ENCODE measurements at places on chromosomes 3 and 15.

GRCh38 chr15:69857250-69857649, 240.5 kb downstream of the TLE3 start:
- no peak for DNase-seq

- no peak for DNase-seq
These were observed 37.8 kb downstream of the CEMIP start for GRCh38 chr15:80816936-80817335.

DNA sequence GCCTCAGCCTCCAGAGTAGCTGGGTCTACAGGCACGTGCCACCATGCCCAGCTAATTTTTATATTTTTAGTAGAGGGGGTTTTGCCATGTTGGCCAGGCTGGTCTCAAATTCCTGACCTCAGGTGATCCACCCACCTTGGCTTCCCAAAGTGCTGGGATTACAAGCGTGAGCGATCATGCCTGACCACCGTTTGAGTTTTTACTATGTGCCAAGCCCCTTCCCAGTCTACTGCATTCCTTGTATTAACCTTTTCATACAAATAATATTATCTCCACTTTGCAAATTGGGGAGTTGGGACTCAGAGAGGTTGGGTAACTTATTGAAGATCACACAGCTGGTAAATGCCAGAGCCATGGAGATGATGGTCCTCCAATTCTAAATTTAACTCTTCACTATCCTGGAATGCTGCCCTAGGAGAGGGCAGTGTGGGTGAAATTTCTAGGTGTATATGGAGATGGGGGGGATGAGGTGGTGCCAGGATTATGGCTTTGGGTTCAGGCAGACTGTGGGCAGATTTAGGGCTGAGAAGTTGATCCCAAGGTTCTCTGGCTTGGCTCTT, 1.0 kb upstream of the PXK start:
- no peak for DNase-seq

- DNase-seq: no peak
These were observed 683.7 kb downstream of the TBL1XR1 start for GRCh38 chr3:176513604-176514003.

- no peak for DNase-seq
These were observed 123.2 kb upstream of the PLCL2 start for GRCh38 chr3:16761571-16761970.

GRCh38 chr3:111773484-111773883, 85.6 kb upstream of the PHLDB2 start:
- no peak for DNase-seq

GRCh38 chr3:171416061-171416460, 44.1 kb downstream of the TNIK start:
- no peak for DNase-seq

DNA sequence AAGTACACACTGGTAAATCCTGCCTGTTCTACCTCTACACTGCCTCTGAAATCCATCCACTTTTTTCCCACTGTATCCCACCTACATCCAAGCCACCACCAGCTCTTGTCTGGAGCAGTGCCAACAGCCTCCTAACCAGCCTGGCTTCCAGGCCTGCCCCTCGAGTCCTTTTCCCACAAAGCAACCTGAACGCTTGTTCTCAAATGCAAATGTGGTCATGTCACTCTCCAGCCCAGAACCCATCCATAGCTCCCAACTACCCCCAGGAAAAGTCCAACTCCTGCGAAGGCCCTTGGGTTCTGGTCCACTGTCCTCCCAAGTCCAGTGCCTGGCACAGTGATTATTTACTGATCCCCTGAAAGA, 83.8 kb downstream of the SEMA5B start:
- no peak for DNase-seq

DNA sequence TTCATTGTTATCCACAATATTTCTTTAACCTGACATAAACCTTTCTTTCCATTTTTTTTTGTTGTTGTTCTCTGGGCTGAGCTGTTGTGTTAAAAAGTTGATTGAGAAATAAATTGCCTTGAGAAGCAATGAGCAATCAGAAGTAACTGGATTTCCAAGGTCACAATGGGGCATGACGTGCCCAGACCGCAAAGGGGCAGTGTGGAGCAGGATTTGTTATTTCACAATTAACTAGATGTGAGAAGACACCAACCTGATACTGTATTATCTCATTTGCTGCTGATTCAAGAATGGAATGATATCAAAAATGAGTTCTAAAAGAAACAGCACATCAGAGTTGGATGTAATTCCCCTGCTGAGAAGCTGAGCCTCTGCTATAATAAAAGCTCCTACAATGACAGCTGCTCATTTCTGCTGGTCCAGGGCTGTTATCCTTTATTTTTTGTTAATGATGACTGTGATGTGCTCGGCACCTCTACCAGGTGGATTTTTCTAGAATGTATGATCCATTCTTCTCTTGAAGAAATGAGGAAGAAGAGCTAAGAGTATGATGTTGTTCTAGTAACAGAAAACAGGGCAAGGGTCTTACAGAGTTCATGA, 28.1 kb downstream of the CPNE4 start:
- DNase-seq: no peak
